ENCODE measurements at places on chromosomes 11 and 22.
A peak's percentile ranks its signal among the peaks of the same experiment; 100 is the strongest.

GRCh38 chr11:93984936-93985335, 36.2 kb upstream of the HEPHL1 start:
- no peak for DNase-seq

- peak; percentile 47 for DNase-seq
Measured at GRCh38 chr11:90134478-90135003, at the start of gene NAALAD2. Gene NAALAD2 (plus strand): TSS chr11:90134663. CDS start chr11:90134759, 96 bp downstream.

GRCh38 chr11:78020246-78020645, 2.8 kb downstream of the KCTD14 start:
- DNase-seq, result no peak

- DNase-seq, result no peak
Measured at GRCh38 chr11:38302564-38302963, 1704.5 kb upstream of the RAG2 start.

GRCh38 chr11:7872890-7873289, 58.2 kb downstream of the OR10A6 start:
- no peak for DNase-seq

- no peak for DNase-seq
Measured at GRCh38 chr11:8374716-8375115, 111.0 kb upstream of the LMO1 start.

- DNase-seq, result no peak
Measured at GRCh38 chr22:46421267-46421666, 85.8 kb downstream of the TRMU start.

DNA sequence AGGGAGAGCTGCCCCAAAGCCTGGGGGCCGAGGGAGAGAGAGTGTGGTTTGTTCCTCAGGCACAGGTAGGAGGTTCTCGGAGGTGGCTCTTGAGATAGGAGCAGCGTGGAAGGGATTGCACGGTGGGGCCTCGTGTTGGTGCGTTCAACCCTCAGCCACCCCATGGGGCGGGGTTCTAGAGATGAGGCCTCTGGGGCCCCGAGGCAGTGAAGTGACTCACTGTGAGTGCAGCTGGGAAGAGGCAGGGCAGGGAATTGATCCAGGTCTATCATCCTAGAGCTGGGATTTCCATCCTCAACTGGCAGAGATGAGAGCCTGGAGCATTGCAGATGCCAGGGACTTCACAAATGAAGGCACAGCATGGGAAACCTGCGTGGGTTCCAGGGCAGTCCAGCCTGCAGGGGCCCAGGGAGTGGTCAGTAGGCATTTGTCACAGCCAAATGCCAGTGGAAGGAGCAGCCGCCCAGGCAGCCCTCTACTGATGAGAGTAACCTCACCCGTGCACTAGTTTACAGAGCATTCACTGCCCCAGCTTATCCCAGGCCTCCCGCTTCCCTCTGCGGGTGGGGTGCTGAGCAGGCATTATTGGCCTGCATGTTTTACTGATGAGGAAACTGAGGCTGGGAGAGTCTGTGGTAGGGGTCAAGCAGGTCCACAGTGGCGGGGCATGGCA, 5.1 kb upstream of the SMARCB1 start:
- DNase-seq, result peak; percentile 32

- DNase-seq, result no peak
Measured at GRCh38 chr11:104073950-104074705, 37.7 kb downstream of the DDI1 start.

GRCh38 chr11:44450295-44450932, 115.0 kb upstream of the CD82 start:
- DNase-seq, result no peak

GRCh38 chr22:19665784-19666672, 48.3 kb upstream of the SEPTIN5 start:
- no peak for DNase-seq

DNA sequence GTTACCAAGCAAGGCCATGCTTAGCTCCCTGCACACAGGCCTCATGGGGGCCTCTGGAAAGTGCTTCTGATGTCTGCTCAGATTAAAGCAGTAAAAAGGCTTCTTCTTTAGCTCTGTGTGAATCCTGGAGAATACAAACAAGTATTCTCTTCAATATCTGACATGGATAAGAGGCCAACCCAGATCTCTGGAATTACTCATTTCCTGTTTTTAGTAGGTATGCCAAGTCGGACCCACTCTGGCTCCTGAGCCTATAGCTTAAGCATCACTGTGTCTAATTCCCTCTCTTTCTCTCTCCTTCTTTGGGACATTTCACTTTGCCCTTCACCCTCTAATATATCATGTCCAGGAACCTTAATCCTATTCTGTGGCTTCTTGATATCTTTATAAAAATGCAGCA, 529.6 kb upstream of the CCDC90B start:
- DNase-seq, result peak; percentile 10

DNA sequence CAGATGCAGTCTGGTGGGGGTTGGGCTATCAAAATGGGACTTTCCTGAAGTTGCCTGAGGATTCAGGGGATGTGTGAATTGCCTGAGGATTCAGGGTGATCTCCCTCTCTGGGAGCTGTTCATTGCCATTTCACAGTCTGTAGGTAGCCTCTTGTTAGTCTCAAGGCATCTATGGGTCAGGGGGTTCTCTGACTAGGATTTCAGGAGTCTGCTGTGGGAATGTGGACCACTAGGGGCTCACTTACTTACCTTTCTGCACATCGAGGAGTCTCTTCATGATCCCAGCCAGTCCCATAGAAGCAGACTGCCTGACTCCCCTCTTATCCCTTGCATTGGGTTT, 54.0 kb downstream of the KCNQ1OT1 start:
- no peak for DNase-seq

- DNase-seq, result peak; percentile 13
Measured at GRCh38 chr22:44407171-44407986, 90.7 kb downstream of the RTL6 start.

- DNase-seq, result no peak
Measured at GRCh38 chr22:23180893-23181720, 798 bp downstream of the BCR start.

DNA sequence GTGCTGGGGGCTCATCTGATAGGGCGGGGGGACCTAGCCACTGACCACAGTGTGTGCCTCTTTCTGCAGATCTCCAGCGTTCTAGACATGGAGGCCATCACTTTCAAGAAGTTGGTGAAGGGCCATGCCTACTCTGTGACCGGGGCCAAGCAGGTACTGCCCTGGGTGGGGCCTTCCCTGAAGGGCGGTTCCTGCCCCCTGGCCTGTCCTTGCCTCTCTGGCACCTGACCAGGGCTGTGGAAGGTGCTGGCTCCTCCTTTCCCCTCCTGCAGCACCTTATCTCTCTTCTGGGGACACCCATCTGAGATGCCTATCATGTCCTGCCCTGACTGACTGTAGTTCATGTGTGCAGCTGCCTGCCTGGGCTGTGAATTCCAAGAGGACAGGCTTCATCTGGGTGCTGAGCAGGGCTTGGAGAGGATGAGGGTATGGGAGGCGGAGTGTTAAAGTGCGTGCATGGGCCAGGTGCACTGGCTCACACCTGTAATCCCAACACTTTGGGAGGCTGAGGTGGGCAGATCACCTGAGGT, 5.5 kb downstream of the CAPN1 start:
- no peak for DNase-seq

GRCh38 chr11:61532134-61533038, 23.8 kb downstream of the LRRC10B start:
- DNase-seq, result no peak

DNA sequence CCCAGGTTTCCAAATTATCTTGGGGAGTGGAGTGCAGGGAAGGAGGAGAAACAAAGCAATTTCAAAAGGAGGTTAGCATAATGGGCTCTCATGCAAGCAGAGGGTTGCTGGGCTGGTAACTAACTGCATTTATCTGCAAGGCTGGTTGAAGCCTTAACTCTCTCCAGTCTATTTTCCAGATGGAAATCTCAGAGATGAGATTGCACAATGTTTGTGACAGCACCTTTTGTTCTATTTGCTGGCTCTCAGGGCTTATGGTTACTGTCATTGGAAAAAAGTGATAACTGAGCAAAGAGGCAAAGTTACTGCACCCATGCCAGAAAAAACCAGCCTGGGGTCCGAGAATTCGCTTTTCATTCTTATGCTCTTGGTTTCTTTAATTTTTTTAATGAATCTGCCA, 33.2 kb downstream of the ABCC8 start:
- no peak for DNase-seq

- DNase-seq, result no peak
Measured at GRCh38 chr11:2701898-2702434, 2.2 kb upstream of the KCNQ1OT1 start.

DNA sequence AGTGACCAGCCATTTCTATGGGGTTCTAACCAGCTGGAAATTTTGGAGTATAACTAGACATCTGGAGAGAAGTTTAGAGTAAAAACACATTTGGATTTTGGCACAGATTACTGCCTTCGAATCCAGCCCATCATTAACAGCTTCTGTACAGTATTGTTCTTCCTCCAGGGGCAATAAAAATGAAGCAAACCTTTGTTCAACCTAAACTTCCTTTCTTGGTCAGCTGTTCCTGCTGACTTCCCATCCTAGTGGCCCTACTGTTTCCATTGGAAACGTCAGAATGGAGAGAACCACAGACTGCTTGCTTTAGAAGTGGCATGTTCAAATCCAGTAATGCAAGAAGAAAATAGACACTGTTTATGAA, 203.7 kb upstream of the MTMR2 start:
- DNase-seq, result no peak

DNA sequence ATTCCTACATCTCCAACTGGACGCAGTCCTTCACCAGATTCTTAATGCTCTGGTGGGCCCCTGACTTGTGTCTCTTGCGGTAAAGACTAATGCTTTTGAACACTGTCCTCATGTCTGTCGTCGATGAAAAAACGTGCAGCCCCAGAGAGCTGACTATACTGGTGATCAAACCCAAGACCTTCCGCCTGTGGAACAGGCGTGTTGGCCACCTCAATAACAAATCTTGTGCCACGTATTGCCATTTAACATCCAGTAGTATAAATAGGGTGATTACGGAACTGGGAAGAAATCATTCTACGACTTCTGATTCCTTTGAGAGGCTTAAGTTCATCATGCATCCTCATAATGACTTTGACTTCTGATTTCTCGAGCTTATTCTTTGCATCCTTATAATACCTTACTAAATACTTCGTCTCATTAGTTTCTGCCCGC, 45.6 kb downstream of the OR4D9 start:
- DNase-seq, result no peak

DNA sequence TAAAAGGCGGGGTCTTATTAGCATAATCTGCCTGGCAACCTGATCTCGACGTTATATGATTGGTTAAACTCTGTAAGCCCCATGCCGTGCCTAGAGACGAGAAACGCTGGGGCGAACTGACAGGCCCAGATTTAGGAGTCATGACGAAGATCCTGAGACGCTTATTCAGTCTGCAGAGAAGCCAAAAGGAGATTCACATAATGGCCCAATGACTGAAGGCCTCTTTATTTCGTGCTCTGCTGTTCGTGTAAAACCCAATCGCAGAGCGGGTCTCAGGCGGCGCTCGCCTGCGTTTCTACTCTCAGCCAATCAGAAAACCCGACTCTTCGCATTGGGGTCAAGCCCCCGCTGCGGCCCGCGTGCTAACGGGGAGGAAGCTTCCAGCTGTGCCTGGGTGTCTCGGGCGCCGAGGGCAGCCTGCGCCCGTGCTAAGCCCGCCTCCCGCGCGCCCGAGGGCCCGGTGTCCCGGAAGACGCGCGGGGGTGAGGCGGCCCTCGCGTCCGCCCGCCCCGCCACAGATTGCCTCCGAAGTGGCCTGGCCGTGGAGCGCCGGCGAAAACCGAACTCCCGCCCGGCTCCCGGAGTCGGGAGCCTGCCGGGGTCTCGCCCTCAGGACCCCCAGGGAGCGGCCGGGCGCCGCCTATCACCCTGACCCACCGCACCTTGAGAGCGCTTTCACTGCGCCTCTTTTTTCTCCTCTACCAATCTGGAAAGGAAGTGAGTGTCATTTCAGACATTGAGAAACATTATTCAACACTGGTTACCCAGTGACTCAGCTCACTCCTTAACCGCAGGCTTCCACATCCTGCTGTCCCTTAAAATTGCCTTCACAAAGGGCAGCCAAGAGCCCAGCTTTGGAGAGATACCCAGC, 446 bp upstream of the PRDM10 start:
- DNase-seq, result peak; percentile 99

GRCh38 chr11:71442880-71443279, 5.3 kb downstream of the DHCR7 start:
- DNase-seq, result no peak

- no peak for DNase-seq
Measured at GRCh38 chr11:22371160-22371559, 33.0 kb downstream of the SLC17A6 start.

- no peak for DNase-seq
Measured at GRCh38 chr22:36865346-36865745, 4.5 kb downstream of the NCF4 start.

- DNase-seq, result peak; percentile 92
Measured at GRCh38 chr11:844693-845644, 2.3 kb downstream of the TSPAN4 start.

GRCh38 chr11:26244207-26244606, 87.7 kb upstream of the ANO3 start:
- DNase-seq, result no peak

DNA sequence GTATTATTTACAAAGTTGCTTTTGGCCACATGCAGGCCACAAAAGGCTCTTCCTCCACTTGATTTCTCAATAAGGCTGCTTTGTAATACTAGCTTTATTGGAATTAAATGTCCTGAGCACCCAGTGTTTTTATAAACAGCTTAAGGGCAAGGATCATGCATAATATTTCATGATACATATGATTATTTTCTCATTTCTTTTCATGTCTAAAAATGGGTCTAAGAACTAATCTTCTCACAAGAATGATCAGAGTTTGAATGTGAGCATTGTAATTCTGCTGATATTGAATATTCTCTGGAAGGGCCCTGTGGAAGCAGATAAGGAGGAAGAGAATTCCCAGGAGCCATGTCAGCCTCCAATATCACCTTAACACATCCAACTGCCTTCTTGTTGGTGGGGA, at the start of gene OR52K2:
OR52K2 (plus strand) TSS at position 301 of the 400 bp plus-strand sequence; CDS start at position 346, 45 bp downstream.
- no peak for DNase-seq

- DNase-seq, result no peak
Measured at GRCh38 chr11:134566311-134566710, 154.3 kb upstream of the B3GAT1 start.

DNA sequence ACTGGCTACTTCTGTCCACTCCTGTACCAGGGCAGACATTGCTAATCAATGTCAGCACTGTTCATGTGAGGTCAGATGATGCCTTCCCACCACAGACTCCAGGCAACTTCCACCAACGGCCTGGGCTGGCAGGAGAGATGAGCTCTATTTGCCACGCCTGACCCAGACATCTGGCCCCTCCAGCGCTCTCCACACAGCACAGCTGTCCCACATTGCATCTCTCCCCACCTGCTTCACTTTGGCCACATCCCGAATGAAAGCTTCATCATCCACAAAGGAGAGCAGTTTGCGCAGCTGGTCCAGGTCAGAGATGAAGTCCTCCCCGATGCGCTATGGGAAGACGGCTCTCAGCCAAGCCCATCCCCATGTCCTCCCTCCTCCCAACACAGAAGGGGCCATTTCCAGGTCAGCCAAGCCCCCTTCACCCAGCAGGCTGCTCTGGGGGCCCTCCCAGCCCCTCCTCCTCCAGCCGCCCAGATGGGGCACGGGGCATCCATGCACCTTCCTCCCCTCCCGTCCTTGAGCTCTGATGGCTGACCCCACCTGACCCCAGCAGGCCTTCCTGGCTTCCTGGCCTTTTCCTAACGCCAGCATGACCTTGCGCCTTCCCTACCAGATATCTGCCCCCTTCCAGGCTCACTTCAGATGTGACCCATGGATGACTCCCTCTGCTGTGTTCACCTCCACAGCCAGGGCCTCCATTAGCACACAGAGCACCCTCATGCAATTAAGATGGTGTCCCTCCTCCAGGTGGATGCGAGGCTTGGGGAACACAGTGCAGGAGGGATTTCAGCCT, 7.4 kb downstream of the PYGM start:
- no peak for DNase-seq

GRCh38 chr11:102994105-102994504, 38.6 kb upstream of the MMP13 start:
- peak; percentile 45 for DNase-seq
